ENCODE measurements at places on chromosomes 5 and 9.
A peak's percentile ranks its signal among the peaks of the same experiment; 100 is the strongest.

GRCh38 chr5:142661957-142662356 lies 23.9 kb downstream of the FGF1 start:
- DNase-seq = no peak

DNA sequence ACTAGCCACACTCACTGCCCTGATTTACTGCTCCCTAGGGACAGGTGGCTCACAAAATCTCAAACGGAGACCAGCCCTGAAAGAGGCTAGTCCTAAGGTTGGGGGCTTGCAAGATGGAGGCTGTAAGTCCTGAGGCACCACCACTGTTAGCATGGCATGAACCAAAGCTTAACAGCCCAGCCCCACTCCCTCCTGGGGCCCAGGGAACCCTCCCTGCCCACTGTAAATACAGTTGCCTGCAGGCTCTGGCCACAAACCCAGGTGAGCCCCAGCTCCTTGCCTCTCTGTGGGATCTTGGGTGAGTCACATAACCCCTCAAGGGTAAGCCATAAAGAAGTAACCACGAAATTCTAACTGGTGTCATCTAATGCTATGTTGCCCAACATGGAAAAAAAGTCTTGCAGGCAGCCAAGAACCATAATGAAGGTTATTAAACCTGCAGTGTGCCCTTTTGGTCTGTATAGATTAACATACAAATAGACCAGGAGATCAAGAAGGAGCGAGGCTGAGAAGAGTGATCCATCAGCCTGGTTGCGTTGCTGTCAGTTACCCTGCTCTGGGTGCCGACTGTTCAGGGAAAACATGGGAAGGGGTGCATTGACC lies 1.7 kb upstream of the POMT1 start:
- peak; percentile 15 for DNase-seq

GRCh38 chr5:117633093-117633492 lies 1058.5 kb upstream of the SEMA6A start:
- DNase-seq = no peak

- DNase-seq = no peak
Measured at GRCh38 chr9:134571946-134572917, 69.4 kb upstream of the COL5A1 start.

- no peak for DNase-seq
Measured at GRCh38 chr9:36207016-36207415, 16.3 kb downstream of the CLTA start.

DNA sequence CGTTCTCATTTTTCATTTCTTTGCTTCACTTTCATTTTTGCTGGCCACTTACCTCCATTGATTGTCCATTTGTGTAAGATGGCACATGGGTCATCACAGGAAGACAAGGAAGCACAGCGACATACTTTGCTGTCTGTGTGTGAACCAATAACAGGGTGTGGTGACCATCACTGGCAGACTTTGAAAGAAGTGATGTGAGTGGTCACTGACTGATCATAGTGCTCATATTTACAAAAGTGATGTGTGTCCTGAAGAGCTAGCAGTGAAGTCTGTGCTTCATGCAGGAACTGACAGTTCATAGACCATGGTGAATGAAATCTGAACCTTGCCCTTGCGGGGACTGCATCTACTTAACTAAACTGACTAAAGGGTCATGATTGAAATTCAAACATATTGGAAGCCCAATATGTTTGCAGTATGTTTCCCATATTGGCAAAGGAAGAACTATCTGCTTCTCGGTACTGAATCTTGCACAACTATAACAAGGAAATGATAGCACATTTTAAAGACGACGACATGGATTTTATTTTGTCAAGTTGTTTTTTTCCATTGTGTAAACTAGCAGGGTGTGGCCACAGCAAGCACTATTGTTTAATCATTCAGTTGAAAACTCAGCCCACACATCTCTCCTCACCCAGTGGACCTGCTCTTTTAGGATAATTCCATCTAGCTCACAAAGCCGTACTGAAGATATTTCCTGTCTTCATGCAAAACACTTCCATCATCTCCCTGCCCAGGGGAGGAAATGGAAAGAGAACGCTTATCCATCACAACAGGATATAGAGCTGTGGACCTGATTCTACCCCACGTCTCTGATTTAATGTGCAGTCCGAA lies 232.0 kb upstream of the ANKRD55 start:
- DNase-seq = no peak

DNA sequence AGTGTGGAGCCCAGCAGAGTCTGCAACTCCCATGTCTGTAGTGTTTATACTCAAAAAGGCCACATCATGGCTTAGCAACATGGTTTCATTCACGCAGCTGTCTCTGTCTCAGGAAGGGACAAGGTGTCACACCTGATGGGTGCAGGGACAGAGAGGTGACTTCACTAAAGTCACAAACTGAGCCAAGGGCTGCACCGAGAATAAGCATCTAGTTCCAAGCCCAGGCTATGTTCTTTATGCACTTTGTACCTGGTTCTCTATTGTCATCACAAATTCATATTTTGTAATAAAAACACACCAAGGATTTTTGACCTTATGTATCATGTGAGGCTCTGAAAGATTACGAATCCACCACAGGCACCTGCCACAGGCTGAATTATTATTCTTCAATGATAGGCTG lies 64.9 kb upstream of the STK32A start:
- DNase-seq = no peak

- no peak for DNase-seq
Measured at GRCh38 chr9:121085661-121086060, 10.9 kb downstream of the CNTRL start.

- DNase-seq = no peak
Measured at GRCh38 chr5:31193116-31193515, 370 bp upstream of the CDH6 start.

DNA sequence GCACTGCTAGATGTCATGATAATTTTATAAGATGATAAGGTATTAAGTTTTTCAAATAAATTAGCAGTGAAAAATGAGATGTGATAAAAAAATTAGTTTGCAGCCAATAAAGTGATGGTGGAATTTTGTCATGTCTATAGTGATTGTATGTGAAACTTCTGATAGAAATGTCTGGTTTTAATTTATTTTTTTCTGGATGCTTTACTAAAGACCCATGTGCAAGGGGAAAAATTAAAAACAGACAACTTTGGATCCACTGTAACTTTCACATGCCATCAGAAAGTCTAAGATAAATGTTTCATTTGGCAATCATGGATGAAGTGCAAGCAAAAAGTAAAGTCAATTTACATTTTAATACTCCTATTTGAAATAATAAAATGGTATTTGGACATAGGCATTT lies 4.4 kb upstream of the NDUFS4 start:
- DNase-seq = no peak

- DNase-seq = no peak
Measured at GRCh38 chr5:146687630-146688029, 171.6 kb upstream of the GPR151 start.

DNA sequence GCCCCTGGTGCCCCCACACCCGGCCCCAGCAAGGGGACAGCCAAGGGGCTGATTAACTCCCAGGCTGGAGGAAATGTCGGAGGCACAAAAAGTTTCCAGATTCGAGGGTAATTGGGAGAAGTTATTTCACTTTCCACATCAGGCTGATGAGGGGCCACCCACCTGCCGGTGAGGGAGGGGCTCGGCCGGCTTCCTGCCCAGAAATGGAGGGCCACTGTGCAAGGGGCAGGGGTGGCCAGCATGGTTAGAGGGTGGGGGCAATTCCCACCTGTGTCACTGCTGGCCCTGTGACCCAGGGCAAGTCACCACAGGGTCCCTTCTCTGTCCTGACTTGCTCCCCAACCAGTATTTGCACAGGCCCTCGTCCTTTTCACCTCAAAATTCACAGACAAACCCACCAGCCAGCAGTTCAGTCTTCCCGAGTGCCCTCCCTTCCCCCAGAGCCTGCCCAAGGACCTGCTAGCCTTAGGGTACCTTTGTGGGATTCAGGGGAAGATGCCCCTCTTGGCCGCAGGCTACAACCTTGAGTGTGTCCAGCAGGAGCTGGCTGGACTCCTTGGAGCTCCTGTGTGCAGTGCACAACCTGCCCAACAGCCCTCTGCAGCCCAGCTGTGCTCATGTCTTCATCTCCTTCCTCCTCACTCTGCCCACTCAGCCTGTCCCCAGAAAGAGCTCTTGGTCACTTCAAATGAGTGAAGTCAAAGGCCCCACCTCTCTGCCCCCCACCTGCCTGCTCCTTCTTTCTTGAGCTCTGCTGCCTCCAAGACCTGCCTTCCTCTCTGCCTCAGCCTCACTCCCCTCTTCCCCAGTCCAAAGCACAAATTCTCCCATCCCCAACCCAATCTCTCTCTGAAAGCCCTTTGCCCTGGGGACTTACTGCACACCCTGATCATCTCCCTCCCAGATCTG lies 130.5 kb downstream of the BARX1 start:
- no peak for DNase-seq

GRCh38 chr9:135300346-135301141 lies 179.0 kb upstream of the PPP1R26 start:
- DNase-seq = no peak

- no peak for DNase-seq
Measured at GRCh38 chr9:1869843-1870242, 145.3 kb upstream of the SMARCA2 start.

- no peak for DNase-seq
Measured at GRCh38 chr5:121974261-121974660, 12.5 kb downstream of the SRFBP1 start.

GRCh38 chr9:115141612-115142011 lies 23.7 kb upstream of the TNC start:
- no peak for DNase-seq

- DNase-seq = no peak
Measured at GRCh38 chr5:95053253-95053652, 231.6 kb downstream of the MCTP1 start.

- no peak for DNase-seq
Measured at GRCh38 chr5:147310059-147310704, 75.4 kb downstream of the STK32A start.

DNA sequence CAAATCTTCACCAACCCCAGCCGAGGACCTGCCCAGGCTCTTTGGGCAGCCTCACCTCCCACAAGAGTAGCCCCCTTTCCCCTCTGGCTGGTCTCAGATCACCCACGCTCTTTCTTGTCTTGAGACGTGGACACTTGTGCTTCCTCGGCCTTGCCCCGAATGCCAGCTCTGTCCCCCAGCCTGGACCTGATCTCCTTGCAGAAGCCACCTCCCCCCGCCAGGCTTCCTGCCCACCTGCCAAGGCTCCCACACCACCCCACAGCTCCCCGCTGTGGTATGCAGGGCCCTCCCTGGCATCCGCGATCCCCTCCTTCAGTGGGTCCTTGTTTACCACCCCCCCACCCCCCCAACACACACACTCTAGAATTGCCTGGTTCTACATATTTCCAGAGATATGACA lies 133.7 kb downstream of the ROR2 start:
- DNase-seq = no peak

DNA sequence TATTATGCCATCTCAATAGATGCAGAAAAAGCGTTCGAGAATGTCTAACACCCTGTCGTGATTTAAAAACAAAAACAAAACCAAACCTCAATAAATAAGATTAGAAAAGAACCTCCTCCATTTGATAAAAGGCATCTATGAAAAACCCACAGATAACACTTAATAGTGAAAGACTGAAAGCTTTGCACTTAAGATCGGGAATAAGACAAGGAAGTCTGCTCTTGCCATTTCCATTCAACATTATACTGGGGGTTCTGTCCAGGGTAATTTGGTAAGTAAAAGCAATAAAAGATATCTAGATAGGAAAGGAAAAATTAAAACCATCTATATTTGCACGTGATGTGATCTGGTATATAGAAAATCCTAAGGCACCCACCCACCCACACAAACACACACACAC lies 7.3 kb upstream of the EXOSC3 start:
- DNase-seq = no peak

GRCh38 chr5:38483805-38484398 lies 72.5 kb downstream of the LIFR start:
- DNase-seq = no peak

DNA sequence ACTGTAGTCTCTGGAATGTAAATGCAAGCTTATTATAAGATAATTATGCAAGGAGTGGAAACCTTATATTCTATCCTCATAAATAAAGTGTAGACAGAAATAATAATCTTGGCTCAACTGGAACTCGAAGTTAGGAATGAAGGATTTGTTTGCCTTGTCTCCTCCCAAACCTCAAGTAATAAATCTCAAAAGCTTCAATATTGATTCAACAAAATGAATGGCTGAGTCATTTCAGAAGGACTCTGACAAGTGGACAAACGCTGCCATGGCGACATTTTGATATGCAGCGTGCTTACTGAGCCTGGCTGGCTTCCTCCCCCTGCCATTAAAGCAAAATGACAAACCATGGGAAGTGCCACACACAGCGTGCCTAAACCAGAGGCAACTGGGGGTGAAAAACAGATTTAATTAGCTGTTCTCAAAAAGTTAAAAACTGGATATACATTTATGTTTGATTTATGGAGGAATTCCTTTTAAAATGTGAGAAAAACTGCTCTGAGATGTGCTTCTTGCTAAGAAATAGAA lies 10.5 kb upstream of the ADGRV1 start:
- no peak for DNase-seq

DNA sequence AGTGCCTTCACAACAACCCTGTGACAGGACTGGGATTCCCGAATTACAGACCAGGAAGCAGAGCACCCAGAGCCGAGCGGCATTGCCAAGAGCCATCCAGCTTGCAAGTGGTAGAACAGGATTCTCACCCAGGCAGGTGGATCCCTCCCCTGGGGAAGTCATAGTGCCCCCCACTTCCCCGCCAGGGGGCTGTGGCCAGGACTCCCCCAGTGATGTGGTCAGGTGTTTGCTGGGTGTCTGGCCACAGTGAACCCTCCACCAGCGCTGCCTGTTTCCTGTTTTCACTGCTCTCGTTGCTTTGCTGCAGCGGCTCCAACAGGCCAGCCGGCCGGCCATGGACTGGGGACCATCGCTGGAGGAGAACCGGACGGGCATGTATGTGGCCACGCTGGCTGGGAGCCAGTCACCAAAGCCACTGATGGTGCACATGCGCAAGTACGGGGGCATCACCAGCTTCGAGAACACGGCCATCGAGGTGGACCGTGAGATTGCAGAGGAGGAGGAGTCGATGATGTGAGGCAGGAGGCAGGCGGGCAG lies 19.3 kb downstream of the SLC6A7 start:
- no peak for DNase-seq

DNA sequence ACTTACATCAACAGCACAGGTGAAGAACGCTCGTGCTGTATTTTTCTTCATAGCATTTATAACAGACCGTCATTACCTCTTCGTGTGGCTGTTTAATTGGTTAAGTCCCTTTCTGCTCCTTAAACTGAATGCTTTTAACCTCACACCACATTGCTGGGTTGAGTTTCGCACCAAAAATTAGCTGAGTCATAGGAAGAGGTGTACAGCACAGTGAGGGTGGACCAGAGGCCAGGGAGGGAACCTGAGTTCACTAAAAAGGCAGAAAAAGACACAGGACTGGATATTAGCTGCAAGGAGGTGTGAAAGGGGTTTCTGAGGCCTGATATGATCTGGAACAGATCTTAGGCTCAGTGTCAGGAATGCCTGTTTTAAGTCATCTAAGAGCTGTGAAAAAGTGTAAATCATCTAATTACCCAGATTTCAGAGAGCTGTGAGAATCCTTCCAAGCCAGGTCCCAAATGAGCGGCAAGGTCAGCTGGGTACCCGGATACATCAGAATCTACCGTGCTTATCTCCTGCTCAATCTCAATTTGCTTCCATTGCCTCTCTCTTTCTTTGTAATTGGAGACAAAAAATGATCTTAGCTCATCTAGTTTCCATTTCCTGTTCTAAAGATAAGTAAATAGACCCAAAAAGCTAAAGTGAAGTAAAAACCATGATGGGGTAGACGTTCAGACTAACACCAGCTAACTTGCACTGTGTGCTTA lies 7.1 kb upstream of the CFAP90 start:
- no peak for DNase-seq

All from stimulated activated CD4-positive, alpha-beta T cell treated with anti-CD3 and anti-CD28 coated beads, TNF-alpha, amount 100 ng/mL, for 4 hours (primary cell).